Stimulated activated CD8-positive, alpha-beta memory T cell treated with anti-CD3 and anti-CD28 coated beads, Interleukin-4, amount 100 ng/mL, for 1 hour (primary cell): ENCODE measurements at places on chromosomes 13 and 19.

GRCh38 chr13:21684576-21684975 is 13.7 kb downstream of the FGF9 start:
- no peak for DNase-seq

GRCh38 chr19:35639321-35639639 is 2.3 kb upstream of the ETV2 start:
- DNase-seq: no peak

DNA sequence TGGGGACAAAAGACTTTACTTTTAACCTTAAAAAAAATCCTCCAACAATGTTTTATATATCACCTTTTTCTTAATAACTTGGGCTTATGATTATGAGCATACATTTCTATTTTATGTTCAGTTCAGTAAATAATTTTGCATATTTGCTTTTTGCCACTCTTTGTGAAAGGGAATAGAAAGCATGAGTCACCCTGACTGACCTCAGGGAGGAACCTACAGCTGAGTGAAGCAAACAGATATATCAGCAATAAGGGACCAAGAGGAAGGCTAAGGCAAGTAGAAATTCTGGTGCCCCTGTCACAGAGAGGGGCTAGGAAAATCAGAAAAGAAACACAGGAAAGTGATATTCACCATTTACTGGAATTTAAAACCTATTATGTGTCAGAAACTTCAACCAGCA is 37.2 kb upstream of the SOHLH2 start:
- DNase-seq: no peak

- DNase-seq: no peak
These were observed 625 bp downstream of the ZNF709 start for GRCh38 chr19:12484011-12484370.

DNA sequence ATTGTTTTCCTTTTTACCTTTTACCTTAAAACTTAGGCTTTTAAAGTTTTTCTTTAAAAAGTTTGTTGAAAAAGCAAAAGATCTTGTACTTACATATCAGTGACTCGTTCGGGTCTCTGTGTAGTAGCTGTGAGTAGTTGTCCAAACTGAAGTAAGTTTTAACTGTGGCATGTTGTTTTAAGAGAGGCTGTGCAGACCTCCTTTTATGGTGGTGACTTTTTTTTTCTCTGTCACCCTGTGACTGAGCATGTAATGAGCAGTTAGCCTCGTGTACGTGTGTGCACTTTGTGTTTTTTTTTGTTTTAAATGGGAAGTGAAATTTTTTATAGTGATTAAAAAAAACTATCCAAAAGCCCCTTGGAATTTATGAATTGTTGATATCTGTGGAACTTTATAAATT is at the start of gene GPR183:
Gene GPR183, minus strand, starts transcription at position 153 of the 400 bp plus-strand sequence. CDS start 11,254 bp downstream, outside the sequence.
- no peak for DNase-seq

DNA sequence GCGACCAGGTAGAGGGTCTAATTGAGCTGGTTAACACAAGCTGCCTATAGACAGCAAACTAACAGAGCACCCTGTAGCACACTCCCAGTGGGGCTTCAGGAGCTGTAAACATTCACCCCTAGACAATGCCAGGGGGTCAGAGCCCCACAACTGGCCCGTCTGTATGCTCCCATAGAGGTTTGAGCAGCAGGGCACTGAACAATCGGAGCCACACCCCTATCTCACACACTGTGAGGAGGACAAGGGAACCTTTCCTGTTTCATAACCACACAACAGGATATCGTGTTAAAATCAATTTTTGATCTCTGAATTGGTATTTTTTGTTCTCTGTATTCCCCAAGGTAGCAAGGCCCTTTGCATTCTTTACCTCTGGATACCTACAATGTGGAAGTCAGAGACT is 266.1 kb downstream of the SPRY2 start:
- DNase-seq: no peak

- DNase-seq: no peak
These were observed 5.4 kb downstream of the KIR3DL3 start for GRCh38 chr19:54729416-54730188.

GRCh38 chr13:64369121-64369520 is 2861.0 kb downstream of the PCDH9 start:
- no peak for DNase-seq

GRCh38 chr13:97540696-97541095 is 106.7 kb downstream of the RAP2A start:
- DNase-seq: no peak

GRCh38 chr19:47411101-47411500 is 8.2 kb downstream of the MEIS3 start:
- no peak for DNase-seq

DNA sequence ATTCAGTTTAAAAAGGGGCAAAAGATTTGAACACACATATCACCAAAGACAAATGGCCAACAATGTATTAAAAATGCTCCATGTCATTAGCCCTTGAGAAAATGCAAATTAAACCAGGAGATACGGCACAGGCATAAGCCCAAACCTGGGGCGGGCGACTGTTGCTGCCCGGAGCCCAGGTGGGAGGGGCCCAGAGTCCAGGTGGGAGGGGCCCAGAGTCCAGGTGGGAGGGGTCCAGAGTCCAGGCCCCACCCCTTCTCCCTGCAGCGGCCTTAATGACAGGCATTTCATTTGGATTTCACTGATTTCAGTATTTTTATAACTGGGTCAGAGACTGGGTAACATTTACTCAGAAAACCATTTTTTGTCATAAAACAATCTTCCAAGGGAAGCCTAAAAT is 78.2 kb downstream of the RASA3 start:
- no peak for DNase-seq

GRCh38 chr19:53875602-53876325 is 6.2 kb upstream of the PRKCG start:
- DNase-seq: no peak

DNA sequence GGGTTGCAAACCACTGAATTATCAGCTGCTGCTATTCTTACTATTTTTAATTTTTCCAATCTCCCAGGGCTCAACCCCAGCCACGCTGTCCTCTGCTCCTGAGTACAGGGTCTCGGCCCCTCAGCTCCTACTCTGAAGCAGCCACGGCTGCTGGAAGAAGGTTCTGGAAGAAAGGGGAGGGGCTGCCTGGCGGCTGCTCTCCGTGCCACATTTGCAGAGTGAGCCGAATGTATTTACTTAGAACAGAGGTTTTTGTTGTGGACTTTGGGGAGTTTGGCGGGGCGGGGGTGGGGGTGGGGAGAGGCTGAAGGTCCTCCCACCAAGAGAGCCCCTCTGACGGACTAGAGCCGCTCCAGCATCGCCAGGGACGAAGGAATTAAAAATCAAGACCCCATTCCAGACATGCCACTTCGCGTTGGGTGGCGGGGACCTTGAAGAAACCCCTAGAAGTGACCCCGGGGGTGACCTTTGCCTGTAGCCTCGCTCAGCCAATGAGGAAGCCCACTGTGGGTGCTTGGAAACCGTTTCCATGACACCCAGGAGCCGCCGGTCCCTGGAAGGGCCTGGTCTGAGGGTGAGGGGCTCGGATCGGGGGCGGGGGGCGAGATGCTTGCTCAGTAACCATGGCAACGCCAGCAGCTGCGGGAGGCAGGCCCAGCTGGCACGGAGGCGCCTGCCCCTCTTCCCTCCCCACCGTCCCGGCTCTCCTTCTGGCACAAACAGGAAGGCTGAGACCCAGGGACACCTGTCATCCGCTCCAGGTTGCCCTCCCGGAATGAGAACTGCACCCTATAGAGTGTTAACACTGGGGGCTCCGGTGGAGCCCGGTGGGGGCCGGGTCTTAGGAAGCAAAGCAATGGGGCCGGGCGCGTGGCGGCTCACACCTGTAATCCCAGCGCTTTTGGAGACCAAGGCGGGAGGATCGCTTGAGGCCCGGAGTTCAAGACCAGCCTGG is 54.2 kb upstream of the PTPRS start:
- no peak for DNase-seq

DNA sequence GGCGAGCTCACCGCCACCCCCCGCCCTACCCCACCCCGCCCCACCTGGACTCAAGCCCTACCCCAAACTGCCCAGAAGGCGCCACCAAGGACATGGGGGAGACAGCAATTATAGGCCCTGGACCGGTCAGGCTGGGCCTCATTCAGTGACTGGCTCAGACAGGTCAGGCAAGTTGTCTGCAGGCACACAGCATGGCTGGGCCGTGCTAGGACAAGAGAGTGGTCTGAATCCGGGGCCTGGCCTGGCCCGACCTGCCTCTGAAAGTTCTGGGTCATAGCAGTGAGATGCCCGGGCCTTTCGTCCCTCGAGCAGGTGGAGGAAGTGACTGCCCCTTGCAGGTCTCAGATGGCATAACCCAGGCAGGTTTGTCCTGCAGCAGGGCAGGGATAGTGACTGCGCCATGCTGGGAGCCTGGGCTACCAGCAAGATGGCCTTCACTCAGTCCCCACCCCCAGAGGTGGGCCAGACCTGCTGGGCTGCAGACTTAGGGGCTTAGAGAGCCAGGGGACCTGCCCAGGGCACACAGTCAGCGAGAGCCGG is 21.0 kb downstream of the COMP start:
- no peak for DNase-seq

DNA sequence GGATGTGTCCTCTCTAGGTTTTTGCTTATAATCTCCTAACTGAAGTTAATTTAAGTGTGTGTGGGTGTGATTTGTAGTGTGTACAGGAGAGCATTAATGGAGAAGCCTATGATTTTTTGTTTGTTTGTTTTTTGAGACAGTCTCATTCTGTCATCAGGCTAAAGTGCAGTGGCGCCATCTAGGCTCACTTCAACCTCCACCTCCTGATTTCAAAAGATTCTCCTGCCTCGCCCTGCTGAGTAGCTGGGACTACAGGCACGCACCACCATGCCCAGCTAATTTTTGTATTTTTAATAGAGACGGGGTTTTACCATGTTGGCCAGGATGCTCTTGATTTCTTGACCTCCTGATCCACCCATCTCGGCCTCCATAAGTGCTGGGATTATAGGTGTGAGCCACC is 20.6 kb downstream of the ZNF701 start:
- no peak for DNase-seq

DNA sequence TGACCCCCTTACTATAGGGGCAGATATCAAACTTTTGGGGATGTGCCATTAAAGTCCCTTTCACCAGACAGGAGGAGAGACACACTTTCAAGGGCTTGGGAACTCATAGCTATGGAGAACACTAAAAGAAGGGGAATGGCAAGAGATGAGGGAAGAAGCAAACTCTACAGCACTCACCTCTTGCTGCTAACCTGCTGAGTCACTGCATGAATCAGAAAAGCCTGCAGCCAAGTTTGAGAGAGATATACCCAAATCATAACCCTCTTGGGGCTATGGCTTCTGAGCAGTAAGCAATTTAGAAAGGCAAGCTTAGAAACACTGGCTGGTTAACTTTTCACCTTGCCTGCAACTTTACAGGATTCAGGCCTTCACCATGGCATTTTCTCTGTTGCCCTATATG is 1028.0 kb downstream of the UQCRFS1 start:
- DNase-seq: no peak

GRCh38 chr19:45577111-45577905 is 7.3 kb downstream of the OPA3 start:
- no peak for DNase-seq

DNA sequence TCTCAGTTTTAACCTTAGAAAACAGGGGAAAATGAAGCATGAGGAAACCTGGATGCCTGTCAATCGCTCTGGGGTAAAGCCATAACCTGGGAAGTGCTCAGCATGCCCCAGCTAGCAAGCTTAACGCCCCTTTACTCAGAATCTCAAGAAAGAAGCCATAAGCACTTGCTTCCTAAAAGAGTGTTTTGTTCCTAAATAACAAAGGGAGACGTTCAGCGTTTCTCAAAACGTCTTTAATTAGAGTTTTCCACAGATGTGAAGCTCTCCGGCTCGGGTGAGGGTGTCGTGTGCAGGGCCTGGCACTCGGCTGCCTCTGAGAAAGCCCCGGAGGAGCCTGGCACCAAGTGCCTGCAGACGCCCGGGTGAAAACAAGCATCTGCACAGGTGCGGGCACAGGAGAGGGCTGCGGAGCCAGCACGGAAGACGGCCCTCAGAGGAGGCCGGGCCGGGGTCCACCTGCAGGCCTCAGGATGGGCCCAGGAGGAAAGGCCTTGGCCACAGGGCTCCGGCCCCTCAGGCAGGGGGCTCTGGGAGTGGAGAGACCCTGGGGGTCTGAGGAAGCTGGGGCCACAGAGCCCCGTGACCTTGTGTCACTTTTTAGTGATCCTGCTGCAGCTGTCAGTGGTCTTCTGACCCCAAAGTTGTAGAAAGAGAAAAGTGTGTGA is 6.2 kb downstream of the GAS6 start:
- DNase-seq: no peak

DNA sequence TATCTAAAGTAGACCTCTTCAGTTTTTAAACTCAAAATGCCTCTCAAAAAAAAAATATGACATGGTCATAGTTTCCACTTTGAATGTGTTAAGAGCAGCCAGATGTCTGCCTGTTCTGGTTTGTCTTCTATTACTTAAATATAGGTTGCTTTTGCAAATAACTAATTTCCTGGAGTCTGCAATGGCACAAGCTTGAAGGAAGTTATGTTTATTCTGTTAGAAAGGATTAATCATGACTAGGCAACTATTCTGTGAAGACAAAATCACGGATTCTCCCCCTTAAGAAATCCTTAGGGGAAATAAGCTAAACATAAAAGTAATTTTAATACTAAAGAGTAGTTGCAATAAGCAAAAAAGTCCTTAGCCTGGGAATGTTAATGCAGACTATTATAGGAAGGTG is 26.3 kb downstream of the SKA3 start:
- DNase-seq: no peak

DNA sequence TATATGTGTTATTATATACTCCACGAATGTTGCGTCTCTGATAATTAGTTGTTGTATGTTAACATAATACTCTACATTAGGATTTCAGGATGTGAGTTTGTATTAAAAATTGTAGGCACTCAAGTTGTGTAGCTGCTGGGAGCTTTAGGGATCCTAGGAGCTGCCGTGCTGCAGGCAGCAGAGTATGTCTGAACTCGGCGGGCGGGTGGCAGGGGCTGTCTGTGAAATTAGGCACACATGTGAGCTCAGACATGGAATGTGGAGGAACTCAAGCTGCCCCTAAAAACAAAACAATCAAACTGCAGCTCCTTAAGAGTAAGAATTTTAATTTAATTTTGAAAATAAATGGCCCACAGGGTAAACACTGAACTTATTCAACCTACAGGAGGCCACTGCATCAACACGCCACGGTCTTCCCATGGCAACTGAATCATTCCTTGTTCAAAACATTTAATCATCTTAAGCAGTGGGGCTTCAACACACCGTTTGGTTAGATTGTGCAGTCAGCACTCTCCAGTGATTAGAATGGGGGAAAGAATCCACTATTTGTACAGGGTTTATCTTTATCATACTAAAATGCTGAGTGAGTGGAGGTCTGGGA is 22.7 kb downstream of the SERTM1 start:
- no peak for DNase-seq
